ENCODE measurements at places on chromosomes 13 and 19.

GRCh38 chr19:12825254-12826131 is 8.9 kb downstream of the RTBDN start:
- DNase-seq, result no peak

- no peak for DNase-seq
Observed at GRCh38 chr13:101654883-101655282, 202.4 kb downstream of the ITGBL1 start.

DNA sequence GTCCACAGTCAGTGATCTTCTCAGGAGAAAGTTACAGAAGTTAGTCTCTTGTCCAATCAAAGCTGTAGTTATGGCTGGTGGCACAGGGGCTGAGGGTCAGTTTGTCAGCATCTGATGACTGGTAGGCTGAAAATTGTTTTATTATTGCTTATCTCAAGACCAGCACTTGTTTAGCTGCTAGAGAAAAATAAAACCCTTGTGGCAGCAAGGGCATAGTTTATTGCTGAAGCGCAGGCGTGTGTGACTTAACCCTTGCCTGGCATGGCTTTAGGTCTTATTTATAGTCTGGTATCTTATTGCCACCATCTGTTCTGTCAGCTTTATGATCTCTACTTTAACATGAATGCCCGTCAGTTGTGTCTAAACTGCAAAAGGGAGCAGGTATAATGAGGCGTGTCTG is 154.7 kb downstream of the USP12 start:
- DNase-seq, result no peak

DNA sequence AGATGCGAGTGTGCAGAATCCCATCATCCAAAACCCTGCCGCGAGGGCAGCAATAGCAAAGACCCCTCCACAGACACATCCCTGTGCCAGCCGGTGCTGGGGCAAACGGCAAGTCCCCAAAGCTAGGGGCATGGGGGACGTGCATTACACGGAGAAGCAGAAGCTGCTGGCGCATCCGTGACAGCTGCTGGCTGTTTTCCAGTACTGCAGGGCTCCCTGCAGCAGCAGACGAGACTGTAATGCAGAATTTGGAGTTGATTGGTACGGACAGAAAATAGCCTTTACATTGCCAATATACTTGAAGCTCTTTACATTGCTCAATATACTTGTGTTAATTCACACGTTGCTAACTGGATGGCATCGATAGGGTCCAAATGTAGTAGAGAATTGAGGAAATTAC is 77.2 kb upstream of the TMTC4 start:
- no peak for DNase-seq

- no peak for DNase-seq
Observed at GRCh38 chr13:63011996-63012395, 1596.3 kb upstream of the PCDH20 start.

- DNase-seq, result no peak
Observed at GRCh38 chr19:34226036-34226435, 28.3 kb upstream of the GARRE1 start.

GRCh38 chr19:34832581-34833112 is 59.6 kb upstream of the ZNF599 start:
- no peak for DNase-seq

GRCh38 chr13:103006641-103007426 is 59.4 kb downstream of the SLC10A2 start:
- no peak for DNase-seq

DNA sequence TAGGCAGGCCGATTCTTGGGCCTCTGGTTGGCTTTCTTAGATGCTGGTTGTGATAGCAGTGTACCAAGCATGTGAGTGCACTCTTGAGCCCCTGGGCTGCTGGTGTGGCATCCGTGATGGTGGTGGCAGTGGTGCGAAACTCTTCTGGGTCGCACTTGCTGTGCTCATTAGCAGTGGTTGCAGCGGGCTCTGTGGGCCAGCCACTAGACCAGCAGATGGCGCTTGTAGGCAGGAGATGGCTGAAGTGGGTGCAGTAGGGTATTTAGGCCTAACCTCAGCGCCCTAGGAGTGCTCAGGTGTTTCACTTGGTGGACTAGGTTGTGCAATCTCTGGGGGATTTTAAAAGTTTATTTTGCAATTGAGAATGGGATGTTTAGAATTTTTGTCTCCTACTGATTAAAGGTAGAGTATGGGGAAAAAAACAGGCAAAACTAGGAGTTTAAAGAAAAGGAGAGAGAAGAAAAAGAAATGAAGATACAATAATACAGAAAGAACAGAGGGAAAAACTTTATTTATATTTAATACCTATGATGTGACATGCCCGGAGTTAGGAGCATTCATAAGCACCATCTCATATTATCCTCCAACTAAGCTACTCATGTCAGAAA is 4.3 kb upstream of the ZNF17 start:
- DNase-seq, result peak; percentile 35
